Activated naive CD4-positive, alpha-beta T cell (primary cell): ENCODE measurements at places on chromosomes 11 and 22.

- no peak for DNase-seq
These were observed at the start of gene SLC7A4 for GRCh38 chr22:21032037-21032867. Gene SLC7A4, minus strand, starts transcription at chr22:21032561. Its CDS starts 749 bp downstream, at chr22:21031812.

DNA sequence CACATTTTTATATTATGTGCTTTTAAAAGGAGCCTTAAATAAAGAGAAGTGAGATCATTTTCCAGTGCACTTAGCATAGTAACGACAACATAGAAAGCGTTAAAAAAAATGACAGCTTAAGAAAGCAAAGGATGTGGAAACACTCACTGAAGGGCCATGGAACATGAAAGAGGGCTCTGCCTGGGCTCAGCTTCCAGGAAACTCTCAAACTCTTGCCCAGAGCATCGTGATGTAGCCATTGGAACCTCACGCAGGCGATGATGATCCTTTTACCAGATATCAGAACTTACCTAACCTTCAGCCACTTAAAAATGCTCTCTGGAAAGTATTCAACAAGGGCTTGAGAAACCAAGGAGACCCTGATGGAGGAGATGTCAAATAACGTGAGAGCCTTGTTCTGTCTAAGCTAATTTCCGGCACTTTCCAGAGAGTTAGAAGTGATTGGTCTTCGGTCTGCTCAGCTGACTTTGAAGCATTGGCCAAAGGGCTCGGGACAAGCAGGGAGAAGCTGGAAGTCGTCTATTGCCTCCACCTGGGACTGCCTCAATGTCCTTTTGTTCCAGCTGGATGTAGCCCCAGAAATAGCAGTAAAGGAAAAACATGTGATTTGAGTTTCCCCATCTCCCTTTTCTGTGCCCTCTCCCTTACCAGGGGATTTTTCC, 21.5 kb upstream of the ETS1 start:
- DNase-seq: no peak

- DNase-seq: no peak
These were observed 109.6 kb upstream of the POU2AF2 start for GRCh38 chr11:111135778-111136570.

DNA sequence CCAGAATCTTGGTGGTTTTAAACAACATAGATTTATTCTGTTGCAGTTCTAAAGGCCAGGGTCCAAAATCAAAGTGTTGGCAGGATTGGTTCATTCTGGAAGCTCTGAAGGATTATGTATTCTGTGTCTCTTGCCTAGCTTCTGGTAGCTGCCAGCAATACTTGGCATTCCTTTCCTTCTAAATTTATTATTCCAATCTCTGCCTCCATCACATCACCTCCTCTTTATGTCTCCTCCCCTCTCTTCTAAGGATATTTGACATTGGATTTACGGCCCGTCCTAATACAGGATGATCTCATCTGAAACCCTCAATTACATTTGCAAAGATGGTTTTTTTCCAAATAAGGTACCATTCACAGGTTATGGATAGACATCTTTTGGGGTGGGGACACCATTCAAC, 186.5 kb downstream of the SBF2 start:
- no peak for DNase-seq

GRCh38 chr11:19557720-19558140, 154.9 kb upstream of the NAV2 start:
- peak; percentile 26 for DNase-seq

DNA sequence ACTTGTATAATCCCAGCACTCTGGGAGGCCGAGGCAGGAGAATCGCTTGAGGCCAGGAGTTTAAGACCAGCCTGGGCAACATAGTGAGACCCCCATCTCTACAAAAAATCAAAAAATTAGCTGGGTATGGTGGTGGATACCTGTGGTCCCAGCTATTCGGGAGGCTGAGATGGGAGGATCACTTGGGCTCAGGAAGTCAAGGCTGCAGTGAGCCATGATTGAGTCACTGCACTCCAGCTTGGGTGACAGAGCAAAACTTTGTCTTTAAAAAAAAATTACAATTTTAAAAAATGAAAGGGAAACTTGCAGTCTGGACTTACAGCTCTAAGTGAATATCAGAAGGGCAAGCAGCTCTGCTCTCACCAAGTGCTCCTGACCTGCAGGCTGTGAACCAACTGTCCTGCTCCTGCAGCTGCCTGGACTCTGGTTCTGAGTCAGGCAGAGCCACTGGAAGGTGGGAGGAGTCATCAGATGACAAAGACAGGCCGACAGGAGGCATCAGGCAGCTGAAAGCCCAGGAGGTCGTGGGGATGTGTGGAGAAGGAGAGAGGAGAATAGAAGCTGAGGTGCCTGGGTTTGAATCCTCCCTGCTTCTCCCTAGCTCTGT, 9.6 kb downstream of the SMTNL1 start:
- no peak for DNase-seq

DNA sequence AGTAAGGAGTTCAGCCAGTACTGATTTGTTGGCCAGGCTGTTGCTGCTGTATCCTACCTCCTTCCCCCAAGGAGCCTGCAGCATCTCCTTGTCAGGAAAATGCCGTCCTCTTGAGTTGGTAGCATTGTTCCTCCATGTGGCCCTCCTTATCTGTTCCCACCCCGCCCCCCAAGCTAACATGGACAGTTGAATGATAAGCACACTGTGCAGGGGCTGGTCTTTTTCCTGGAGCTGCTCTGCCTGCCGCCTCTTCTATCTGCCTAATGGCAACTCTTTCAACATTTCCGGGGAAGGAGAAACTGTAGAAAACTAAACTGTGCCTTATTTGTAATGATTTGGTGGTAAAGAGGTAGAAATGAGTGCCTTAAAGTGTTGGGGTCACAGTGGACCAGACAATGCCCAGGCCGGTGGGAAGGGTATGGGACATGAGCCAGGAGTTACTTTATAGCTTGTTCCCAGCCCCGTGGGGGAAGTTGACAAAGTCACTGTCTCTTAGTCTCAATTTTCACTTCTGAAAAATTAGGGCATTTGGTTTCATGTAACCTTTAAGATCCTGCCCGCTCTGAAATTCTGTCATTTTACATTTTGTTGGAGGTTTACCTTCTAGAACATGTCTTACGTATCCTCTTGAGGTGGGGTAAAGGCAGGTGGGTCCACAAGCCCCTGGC, 4.5 kb downstream of the FAM118A start:
- no peak for DNase-seq

GRCh38 chr22:42473484-42474193, 41.4 kb upstream of the NFAM1 start:
- no peak for DNase-seq

DNA sequence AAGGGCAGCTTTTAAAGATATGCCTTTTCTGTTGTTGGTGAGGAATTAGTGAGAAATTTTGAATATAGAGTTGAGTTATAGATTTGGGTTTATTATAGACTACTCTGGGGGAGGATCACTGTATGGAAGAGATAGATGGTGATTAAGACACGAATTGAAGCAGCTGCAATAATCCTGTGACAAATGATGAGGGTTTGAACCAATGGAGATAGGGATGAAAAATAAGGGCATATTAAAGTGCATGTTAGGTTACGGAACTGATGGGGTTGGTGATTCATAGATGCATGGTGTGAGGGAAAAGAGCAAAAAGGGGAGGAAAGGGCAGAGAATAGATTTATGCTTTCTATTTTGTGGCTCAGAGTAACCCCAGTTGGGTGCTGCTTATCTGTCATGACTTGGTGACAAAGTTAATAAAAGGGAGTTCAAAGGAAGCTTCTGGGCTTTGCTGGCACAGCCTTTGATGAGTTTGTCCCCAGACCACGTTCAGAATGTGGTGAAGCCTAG, 11.8 kb downstream of the C11orf87 start:
- DNase-seq: no peak

DNA sequence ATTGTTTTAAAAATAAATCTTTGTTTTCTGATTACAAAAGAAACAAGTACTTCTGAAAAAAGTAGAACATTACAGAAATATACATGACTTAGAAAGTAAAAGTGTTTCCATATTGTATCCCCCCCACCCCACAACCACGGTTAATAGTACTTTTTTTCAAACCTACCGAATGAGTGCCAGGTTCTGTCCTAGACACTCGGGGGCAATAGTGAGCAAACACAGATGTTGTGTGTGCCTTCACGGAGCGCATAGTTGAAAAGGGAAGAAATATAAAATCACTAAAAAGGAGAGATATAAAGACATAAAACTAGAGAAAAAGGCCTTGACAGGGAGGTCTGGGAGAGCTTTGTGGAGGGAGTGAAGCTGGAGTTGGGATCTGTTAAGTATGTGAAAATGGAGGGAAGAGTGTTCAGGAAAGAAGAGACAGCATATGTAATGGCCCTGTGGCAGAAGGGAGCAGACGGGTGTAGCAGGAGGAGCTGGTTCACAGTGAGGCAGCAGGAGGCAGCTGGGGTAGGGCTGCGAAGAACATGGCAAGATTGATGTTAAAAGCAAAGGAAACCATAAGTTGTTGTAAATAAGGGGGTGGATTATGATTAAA, 42.1 kb upstream of the ALX4 start:
- no peak for DNase-seq

DNA sequence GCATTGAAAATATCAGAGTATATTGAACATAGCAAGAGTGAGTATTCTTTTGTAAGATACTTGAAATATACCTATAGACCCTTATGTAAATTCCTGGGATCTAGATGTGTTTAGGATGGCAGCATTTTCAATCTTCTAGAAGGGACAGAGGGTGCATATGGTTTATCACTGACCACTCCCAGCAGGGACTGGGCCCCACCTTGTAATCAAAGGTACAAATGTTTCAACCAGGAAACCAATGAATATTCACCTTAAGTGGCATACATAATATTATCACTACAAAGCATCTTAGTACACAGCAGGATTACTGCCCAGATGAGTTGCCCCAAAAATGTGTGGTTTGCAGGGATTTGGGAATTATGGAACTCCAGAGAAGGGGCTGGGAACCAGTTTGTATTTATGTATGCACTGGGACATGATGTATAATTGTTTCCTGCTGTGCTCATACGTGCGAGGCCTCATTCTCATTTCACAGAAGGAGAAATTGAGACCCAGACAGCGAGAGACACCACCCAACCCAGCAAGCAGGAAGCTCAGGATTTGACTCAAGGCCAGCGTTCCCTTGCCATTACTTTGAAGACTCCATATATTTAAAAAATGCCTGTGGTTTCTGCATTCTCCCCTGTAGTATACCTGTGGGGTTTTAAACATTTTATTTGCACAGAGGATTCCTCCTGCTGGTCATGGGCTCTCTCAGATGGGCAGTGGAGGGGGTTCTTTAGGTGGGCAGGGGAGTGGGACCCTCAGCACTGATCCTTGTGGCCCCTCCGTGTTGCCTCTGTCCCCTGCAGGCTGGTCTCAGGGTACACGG, 5.2 kb downstream of the APOL4 start:
- DNase-seq: no peak

GRCh38 chr11:114395736-114396135, 4.6 kb downstream of the C11orf71 start:
- no peak for DNase-seq

DNA sequence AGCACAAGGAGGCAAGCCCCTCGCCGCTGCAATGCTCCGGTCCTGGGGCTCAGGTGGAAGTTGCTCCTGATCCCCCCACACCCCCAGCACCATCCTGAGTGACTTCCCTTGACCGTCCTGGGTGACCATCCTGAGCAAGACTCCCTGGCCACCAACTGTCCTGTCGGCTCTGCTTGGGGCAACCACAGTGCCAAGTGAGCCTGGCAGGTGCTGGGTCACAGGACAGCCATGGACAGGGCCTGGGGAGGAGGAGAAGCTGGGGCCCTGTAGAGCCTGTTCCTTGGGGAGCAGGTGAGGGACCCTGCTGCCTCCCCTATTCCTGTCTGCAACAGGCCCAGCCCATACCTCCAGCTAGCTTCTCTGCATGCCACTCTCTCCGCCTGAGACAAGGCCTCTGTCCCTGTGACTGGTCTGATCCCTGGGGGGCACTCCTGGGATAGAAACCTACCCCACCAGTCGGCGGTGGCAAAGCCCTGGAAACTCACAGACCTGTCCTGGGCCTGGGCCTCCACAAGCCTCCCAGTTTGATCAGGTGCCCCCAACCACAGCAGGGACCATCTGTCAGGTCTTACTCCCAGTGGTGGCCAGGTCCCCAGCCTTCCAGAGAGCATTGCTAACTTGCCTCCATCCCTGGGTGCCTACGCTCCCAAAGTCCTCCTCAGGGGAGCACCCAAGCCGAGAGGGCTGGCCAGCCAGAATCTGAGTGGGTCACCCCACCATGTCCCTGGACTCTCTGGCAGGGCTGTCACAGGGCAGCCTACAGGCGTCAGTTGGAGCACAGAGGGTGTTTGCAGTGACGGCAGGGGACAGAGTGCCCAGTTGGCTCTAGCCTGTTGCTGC, 68.7 kb upstream of the WNT7B start:
- DNase-seq: no peak
